ENCODE measurements at places on chromosomes 1 and 21. TPM values are rescaled to one million over a fixed set of nuclear protein-coding genes. Genes with fewer than 3 reads are reported as not detected.

TRNP1 gene
- 199 TPM for total RNA-seq

BMP8B gene
- total RNA-seq = 4.2 TPM

GJB5 gene
- total RNA-seq = not detected

INSRR gene
- not detected for total RNA-seq

TSPEAR gene
- total RNA-seq = not detected

KCNA10 gene
- total RNA-seq = not detected

ACTL8 gene
- 1.9 TPM for total RNA-seq

HAO2 gene
- not detected for total RNA-seq

IGSF9 gene
- 0.29 TPM for total RNA-seq

TDRD5 gene
- 0.02 TPM for total RNA-seq

PTGFRN gene
- 18.4 TPM for total RNA-seq

OR2L3 gene
- total RNA-seq = not detected

LEMD1 gene
- total RNA-seq = not detected

RNF186 gene
- total RNA-seq = not detected

TEDDM1 gene
- not detected for total RNA-seq

SPRR2E gene
- total RNA-seq = not detected

MCL1 gene
- 158 TPM for total RNA-seq

CAPZA1 gene
- 62.1 TPM for total RNA-seq

VCAM1 gene
- 0.05 TPM for total RNA-seq

AMY1A gene
- not detected for total RNA-seq

KDF1 gene
- not detected for total RNA-seq

ZSCAN20 gene
- 1.9 TPM for total RNA-seq

HECTD3 gene
- 16.1 TPM for total RNA-seq

CEPT1 gene
- total RNA-seq = 14.9 TPM
